ENCODE measurements at places on chromosomes 1 and 21.

GRCh38 chr1:243288062-243288461 lies 32.2 kb downstream of the SDCCAG8 start:
- H3K4me3 ChIP-seq = no peak overlapping the region
- no peaks in the 10 kb centered on the region for H3K27me3 ChIP-seq

DNA sequence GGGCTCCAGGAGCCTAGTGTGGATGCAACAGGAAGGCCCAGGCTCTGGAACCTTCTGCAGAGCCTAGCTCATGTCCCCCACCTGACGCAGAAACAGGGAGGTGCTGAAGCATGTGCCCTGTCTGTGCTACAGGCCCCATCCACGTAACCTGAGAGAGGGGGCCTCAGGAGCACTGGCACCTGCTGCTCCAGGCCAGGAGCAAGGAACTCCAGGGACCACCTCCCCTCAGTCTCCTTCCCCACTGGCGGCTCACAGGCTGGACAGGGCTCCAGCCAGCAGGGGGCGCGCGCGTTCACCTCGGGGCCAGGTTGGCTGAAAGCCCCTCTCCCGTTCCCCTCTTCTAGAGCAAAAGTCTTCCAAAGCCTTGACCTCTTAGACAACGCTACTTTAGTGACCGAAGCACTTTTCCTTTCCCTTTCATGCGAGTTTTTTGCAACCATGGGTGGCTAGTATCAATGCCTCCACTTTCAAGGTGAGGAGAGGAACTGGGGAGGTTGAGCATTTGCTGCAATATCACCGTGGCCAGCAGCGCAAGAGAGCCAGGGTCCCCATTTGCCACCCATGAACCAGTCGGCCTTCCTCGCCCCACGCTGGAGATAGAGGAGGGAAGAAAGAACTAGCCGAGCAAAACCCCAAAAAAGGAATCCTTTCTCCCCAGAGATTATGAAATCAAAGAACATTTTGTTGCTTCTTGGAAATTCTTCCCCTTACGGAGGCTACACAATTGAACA lies 52.4 kb upstream of the GPR157 start:
- peak overlapping the region; percentile 94 for H3K27ac ChIP-seq
- peaks cover 20% of the 10 kb centered on the region for H3K4me1 ChIP-seq
- DNase-seq = peak; percentile 49
- H3K36me3 ChIP-seq = peaks cover 29% of the 10 kb centered on the region
- H3K27me3 ChIP-seq = no peaks in the 10 kb centered on the region

DNA sequence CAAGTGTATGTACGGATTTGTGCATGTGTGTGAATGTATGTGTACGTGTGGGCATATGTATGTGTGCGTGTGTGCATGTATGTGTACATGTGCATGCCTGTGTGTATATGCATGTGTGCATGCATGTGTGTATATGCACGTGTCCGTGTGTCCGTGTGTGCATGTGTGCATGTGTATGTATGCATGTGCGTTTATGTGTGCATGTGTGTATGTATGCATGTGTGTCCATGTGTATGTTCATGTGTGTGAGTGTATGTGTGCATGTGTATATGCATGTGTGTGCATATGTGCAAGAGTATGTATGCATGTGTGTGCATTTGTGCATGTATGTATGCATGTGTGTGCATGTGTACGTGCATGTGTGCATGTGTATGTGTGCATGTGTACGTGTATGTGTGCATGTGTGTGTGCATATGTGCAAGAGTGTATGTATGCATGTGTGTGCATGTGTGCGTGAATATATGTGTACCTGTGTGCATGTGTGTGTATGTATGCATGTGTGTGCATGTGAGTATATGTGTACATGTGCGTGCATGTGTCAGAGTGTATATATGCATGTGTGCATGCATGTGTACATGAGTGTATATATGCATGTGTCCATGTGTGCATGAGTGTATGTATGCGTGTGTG lies 15.6 kb downstream of the EPHA8 start:
- H3K27me3 ChIP-seq = peaks cover 43% of the 10 kb centered on the region
- no peak overlapping the region for H3K27ac ChIP-seq
- no peak overlapping the region for H3K4me3 ChIP-seq
- no peaks in the 10 kb centered on the region for H3K36me3 ChIP-seq

DNA sequence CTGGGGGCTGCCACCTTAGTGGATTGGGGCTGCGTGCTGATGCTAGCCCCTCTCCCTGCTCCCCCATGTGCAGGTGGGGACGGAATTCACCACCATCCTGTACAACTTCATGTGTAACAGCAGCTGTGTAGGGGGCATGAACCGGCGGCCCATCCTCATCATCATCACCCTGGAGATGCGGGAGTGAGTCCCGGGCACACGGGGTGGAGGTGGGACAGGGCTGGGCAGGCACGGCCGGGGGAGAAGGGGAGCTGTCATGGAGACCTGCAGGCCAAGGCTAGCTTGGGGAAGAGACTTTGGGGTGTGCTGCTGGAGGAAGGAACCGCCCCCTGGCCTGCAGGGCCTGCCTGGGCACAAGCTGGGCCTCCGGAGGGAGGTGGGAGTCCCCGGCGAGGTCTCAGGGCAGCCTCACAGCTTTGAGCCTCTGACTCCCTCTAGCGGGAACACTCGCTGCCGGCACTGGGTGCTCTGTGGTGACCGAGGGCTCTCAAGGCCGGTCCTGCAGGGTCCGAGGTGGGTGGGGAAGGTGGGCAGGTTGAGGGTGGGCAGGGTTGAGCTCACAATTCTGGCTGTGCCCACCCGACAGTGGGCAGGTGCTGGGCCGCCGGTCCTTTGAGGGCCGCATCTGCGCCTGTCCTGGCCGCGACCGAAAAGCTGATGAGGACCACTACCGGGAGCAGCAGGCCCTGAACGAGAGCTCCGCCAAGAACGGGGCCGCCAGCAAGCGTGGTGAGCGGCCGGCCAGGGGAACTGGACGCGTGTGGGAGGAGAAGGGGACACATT lies 25.0 kb upstream of the CCDC27 start:
- DNase-seq = no peak
- no peak overlapping the region for H3K27ac ChIP-seq
- no peak overlapping the region for H3K4me3 ChIP-seq
- no peaks in the 10 kb centered on the region for H3K36me3 ChIP-seq

DNA sequence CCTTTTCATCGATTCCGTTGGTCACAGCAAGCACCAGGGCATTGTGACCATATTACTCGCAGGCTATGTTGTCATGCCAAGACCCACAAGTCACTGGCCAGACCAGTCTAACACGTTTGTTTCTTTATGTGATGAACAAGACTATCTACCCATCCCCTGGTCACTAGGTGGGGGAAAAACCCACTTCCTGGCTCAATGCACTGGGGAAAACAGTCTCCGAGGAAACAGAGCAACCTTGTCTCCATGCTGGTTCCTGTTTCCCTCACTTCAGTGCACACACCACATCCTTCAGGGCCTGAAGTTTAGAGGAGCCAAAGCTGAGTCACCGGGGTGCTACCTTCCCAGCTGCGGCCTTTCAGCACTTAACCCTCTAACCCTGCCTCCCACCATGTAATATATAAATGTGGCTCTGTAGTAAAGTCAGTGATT lies 20.9 kb downstream of the ERICH3 start:
- no peaks in the 10 kb centered on the region for H3K27me3 ChIP-seq
- H3K27ac ChIP-seq = no peak overlapping the region
- no peaks in the 10 kb centered on the region for H3K36me3 ChIP-seq

DNA sequence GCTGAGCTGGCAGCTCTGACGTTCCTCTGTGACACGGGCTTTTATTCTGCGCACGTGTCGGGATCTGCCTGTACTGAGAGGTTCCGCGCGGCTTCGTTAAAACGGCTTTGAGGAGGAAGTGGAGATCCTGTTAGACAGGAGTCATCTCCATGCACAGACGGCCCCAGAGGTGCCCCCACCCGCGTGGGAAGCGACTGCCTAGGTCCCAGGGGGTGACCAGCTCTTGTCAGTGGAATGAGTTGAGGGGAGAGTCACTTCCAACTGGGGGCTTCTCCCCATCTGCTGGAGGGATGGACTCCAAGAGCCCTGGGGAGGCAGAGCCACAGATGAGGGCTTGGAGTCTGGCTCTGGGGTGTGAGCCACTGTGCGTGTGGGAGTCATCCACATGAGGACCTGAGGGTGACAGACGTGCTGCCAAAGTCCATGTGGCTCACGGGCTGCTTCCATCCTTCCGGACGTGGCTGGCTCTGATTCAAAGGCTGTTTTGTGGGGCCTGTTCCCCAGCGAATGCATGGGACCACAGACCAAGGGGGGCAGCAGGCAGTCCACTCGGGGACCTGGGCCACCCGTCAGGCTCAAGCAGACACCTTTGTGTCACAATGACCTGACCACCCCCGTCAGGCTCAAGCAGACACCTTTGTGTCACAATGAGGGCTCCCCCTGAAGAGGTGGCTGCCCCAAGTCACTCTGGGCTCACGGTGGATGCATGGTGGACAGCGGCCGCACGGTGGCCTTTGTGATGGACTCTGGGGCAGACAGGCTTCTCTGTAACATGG lies 26.8 kb downstream of the PTTG1IP start:
- peaks cover 13% of the 10 kb centered on the region for H3K27me3 ChIP-seq
- DNase-seq = peak; percentile 35
- no peak overlapping the region for H3K4me3 ChIP-seq
- H3K4me1 ChIP-seq = peaks cover 2% of the 10 kb centered on the region

DNA sequence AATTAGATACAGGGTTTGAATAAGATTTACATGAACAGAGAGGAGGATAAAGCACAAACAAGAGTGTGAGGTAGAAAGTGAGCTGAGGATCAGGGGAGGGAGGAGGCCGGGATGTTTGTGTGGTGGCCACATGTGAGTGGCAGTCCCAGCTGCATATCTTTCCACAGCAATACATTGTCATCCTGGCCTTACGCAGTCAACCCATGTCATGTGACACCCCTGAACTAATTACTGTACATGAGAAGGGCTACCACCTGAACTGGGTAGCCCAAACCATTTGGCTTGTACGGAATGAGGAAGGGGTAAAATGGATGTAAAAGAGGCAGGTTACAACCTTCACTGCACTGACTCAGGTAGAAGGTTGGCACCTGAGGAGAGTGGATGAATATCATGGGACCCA lies 4.2 kb downstream of the SLAMF7 start:
- H3K27ac ChIP-seq = no peak overlapping the region
- no peaks in the 10 kb centered on the region for H3K4me1 ChIP-seq
- no peak overlapping the region for H3K4me3 ChIP-seq
- DNase-seq = no peak
- no peaks in the 10 kb centered on the region for H3K36me3 ChIP-seq

GRCh38 chr1:98331243-98331642 lies 330.3 kb upstream of the SNX7 start:
- H3K4me1 ChIP-seq = peaks cover 11% of the 10 kb centered on the region
- peak; percentile 65 for DNase-seq
- no peaks in the 10 kb centered on the region for H3K27me3 ChIP-seq
- H3K27ac ChIP-seq = no peak overlapping the region
- H3K4me3 ChIP-seq = no peak overlapping the region
- no peaks in the 10 kb centered on the region for H3K36me3 ChIP-seq

- H3K4me1 ChIP-seq = peaks cover 2% of the 10 kb centered on the region
- H3K27ac ChIP-seq = no peak overlapping the region
- no peak overlapping the region for H3K4me3 ChIP-seq
Observed at GRCh38 chr1:55466921-55467320, 251.8 kb upstream of the USP24 start.

DNA sequence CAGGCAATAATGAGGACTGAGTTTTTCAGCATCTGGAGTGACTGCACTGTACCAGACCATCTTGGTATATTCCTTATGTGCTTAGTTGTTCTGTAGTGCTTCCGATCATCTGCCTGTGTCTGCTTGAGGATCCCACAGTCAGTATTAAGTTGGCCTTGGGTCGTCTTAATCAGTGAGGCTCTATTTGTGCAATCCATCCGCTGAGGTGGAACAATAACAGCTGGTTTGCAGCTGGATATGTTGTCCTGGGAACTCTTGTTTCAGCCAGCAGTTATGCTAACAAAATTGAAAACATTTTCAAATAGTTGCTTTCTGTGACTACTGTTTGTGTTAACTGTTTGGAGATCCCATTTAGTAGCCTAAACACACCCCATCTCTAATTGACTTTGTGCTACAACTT lies 73.7 kb downstream of the LAMC1 start:
- H3K27me3 ChIP-seq = no peaks in the 10 kb centered on the region
- peaks cover 28% of the 10 kb centered on the region for H3K4me1 ChIP-seq
- peak overlapping the region; percentile 18 for H3K27ac ChIP-seq
- DNase-seq = peak; percentile 93

DNA sequence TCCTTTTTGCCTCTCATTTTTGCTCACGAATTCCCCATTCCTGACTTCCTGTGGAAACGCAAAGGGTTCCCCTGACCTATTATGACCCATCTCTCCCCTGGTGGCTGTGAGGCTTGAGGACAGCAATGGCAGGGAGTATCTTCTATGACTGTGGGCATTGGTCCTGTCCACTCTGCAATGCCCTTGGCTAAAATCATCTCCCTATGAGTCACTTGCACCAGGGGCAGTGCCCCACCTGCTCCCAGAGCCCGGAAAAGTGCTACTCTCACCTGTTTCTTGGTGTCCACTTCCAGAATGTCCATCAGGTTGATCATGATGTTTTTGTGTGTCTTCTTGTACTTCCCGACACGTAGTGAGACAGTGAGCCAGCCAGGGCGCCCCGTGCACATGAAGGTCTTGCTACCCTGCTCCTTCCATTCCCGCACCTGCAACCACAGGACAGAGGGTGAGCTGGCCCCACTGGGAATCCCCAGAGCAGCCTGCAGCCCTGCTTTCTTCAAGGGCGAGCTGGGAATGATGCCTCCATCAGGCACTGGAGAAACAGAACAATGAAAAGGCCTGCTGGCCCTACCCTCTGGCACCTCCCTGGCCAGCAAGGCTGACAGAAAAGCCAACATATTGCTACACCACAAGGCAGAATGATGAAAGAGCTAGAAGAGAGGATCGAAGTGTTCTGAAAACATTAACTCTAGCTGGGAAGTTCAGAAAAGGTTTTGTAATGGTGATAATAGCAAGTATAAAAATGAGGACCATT lies 3.5 kb downstream of the DHCR24 start:
- H3K27ac ChIP-seq = no peak overlapping the region
- H3K27me3 ChIP-seq = no peaks in the 10 kb centered on the region
- no peak overlapping the region for H3K4me3 ChIP-seq

DNA sequence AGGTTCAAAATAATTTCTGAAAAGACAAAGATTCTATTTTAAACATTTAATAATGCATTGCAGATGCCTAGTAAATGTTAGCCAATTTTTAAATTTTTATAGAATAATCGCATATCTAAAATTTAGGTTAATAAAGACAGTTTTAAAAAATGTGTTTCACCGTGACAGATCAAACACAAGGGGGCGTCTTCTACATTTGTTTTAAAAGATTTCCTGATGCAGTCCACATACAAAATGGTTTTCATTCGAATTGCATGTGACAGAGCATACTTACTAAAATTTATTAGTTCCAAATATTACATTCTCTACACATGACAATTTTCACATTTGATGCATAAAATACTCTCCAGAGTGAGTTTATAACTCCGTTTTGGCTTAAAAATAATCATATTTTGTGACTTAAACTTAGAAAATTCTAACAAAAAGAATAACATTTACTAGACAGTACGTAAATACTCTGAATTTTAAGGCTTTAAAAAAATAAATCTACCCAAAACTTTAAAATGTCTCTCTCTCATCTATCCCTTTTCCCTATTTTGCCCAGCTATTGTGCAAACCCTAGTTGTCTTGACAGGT lies 75.5 kb downstream of the ADAMTS1 start:
- H3K27me3 ChIP-seq = no peaks in the 10 kb centered on the region
- H3K27ac ChIP-seq = no peak overlapping the region
- no peak overlapping the region for H3K4me3 ChIP-seq
